Upper lobe of left lung (tissue), 6 donors: ENCODE measurements at places on chromosomes 3 and 15. TPM values are rescaled to one million over a fixed set of nuclear protein-coding genes. Genes with fewer than 3 reads are reported as not detected.

DNA sequence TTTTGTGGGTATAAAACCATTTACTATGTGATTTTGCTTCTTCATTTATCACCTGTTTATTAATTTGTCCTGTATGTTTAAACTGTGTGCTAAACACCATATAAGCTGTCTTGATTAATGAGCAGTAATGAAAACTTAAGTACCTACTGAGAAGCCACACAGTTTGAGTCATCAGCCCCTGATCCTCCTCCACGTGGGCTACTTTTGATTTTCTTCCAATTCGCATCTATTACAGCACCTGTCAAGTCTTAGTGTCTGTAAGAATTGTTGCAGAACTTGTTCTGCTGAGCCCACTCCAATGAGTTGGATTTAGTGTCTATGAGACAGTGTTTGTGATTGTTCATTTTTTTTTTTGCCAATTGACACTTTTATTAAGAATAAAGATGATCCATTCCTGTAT lies 16.8 kb downstream of the EPHA6 start:
- no peak for DNase-seq

DNA sequence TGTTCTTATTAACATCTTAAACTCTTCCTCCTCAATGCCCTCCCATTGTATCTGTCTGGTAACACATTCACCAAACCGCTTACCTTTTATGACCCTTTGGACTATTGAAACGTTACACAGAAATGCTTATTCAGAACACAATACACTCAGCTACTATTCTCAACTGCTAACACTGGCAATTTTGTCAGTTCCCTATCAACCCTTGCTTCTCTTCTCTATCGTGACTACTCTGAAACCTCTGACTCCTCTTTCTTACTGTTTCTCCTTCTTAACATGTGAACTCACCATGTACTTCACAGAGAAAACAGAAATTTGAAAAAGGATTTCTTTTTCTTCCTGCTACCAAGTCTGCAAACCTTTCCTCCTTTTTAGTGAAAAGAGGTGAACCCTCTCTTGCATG lies 232.9 kb upstream of the GPR149 start:
- DNase-seq = no peak

DNA sequence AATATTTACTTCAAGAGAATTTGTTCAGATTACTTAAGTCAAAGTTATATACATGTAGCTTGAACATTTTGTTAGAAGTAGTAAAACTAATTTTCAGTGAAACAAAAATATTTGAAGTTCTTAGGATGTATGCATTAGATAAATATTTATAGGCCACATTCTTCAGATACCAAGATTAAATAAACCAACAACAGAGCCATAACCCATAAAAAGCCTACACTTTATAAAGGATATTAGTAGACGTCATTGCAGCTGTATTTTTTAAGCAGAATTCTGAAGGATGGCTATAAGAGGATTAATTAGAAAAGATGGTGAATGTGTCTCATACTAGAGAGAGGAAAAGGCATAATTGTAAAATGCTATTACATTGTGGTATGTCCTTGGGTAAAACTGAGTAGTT lies 449.7 kb upstream of the ALCAM start:
- DNase-seq = no peak

GRCh38 chr15:57158589-57158988 lies 217.7 kb upstream of the CGNL1 start:
- no peak for DNase-seq

DNA sequence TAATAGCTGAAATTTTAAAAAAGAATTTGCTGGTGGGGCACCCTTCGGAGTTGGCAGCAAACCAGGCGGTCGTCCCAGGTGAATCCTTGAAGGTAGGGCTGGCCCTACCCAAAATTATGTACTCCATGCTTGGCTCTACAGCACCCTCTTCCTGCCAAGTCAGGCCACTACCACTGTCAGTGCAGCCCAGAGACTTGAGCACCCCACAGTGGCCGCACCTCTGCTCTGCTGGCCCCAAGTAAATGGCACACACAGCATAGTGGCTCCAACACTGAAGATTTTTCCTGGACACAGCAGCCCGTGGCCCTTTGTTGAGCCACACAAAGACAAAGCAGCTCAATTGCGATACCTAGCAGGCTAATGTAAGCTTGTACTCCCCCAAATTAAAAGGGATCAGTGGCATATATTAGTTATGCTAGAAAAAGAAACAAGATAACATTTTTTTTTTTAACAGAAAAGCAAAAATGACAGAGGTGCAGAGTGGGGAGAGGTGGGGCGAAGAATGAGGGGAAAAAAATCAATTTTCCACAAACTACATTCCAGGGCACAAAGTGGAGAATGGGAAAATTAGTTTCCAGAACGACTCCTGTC lies 250.5 kb downstream of the UACA start:
- DNase-seq = no peak

DNA sequence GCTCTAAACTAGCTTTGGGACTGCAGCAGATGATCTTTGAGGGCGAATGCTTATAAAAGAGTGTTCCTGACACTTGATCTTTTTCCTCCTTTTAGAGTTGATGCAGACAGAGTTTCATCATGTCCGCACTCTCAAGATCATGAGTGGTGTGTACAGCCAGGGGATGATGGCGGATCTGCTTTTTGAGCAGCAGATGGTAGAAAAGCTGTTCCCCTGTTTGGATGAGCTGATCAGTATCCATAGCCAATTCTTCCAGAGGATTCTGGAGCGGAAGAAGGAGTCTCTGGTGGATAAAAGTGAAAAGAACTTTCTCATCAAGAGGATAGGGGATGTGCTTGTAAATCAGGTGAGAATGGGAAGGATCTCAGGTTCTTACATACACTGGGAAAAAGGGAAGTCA lies 75.7 kb downstream of the KLHL25 start:
- DNase-seq = no peak

The ARGFX gene
- not detected for total RNA-seq
